ENCODE measurements at places on chromosomes 12 and 14.

DNA sequence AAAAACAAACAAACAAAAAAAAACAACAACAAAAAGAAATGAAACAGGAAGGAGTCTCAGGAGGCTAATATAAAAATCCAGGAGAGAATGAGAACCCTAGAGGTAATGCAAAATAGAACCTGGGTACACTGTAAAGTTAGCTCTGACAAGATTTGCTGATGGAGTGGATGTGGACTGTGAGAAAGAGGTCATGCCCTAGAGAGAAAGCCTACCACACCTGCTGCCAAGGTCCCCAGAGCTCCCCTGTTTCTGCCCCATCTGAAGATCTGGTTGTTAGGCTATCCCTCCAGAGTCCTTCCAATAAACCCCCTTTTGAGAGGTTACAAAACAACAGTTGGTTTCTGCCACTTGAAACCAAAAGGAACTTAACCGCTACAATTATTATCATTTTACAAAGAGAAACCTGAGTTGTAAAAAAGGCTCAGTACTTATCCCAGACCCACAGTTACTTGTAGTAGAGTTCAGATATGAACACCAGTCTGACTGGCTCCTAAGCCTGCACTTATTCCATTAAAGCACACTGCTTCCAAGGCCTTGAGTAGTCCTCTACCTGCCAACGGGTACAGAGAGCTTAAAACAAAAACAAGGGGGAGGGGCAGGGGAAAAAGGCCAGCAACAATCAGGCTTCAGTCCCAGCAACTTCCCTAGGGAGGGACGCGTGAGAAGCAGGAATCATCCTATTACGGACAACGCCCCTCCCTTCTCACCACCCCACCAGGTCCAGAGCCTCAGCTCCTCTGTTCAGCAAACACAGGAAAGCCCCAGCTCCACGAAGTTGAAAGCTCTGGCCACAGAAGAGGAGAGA lies 27.7 kb downstream of the PPP1R13B start:
- no peak for DNase-seq

DNA sequence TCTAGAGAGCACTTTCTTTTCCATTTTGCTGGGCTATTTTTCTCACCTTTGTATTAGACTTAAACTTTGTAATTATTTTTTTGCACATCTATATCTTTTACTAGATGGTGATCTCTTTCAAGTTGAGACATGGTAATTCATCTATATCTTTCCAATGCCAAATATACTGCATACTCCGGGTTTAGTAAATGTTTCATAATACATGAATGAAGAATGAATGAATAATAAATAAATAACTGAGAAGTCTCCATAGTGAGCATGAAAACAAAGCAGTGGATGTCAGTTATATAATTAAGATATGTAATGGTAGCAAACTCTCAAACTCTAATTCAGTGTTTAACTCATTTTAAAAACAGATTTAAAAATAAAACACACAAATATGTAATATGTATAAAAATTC lies 342.5 kb upstream of the KITLG start:
- DNase-seq, result peak; percentile 58

- DNase-seq, result no peak
These were observed 202.3 kb upstream of the SLC16A7 start for GRCh38 chr12:59393506-59393905.

- no peak for DNase-seq
These were observed 82.1 kb upstream of the TRAF3 start for GRCh38 chr14:102695167-102695555.

DNA sequence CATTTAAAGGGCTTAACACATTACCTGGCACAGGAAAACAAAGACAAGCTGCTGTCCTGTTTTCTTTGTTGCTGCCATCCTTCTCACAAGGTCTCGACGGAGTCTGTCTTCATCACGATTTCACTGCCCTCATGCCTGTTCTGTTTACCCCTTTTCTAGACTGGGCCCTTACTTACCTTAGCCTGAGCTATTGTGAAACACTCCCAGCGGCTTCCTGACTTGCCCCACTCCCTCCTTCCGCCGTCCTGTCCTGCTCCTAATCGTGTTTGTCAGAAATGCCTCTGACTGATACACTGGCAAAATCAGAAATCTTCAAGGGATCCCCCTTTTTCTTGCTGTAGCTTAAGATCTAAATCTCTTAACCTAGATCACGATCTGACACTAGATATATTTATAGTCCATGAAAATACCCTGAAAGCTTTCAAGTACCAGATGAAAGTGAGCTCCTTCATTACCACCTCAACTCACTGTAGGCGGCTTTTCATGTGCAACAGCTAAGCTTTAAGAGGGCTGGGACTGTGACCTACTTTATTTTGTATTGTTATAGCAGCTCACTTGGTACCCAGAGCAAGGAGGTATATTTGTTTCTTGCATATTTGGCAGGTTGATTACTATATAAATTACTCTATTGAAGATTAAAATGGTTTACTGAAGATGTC lies 32.1 kb downstream of the TECPR2 start:
- DNase-seq, result no peak

- DNase-seq, result no peak
These were observed 12.8 kb downstream of the CMKLR1 start for GRCh38 chr12:108326254-108326750.

DNA sequence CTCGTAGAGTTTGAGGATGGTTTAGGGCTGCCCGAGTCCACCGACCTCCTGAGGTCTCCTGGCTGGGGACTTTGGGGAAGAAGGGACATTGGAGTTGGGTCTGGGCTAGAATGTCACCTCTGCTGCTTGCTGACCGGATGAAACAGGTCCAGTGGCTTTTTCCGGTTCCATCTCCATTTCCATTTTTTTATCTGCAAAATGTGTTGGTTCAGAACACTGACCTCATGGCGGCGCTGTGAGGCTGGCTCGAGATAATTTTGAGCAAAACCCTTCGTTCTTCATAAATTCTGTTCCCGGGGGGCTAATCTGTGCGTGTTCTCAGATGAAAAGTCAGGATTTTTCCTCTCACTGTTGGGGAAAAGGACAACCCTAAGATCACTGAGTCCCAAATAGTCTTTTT lies 11.7 kb upstream of the MYL2 start:
- DNase-seq, result no peak

Data from fibroblast of lung (primary cell).